A549 treated with Hydrocortisone at 1 μM for 4 hours (cell line): ENCODE measurements at places on chromosomes 11 and 22. TPM values are rescaled to one million over a fixed set of nuclear protein-coding genes. Genes with fewer than 3 reads are reported as not detected.

WNT11 gene
- 1.1 to 2.1 TPM (median 1.8 TPM) in 5 replicates for total RNA-seq

PTPRCAP gene
- 0.17 to 0.37 TPM (median 0.28 TPM) in 5 replicates for total RNA-seq

C22orf42 gene
- not detected in 5 replicates for total RNA-seq

APOA1 gene
- total RNA-seq: 0.09 to 0.67 TPM (median 0.36 TPM) in 5 replicates

MMP13 gene
- 0.07 TPM in 1 of 5 replicates, not detected in the others for total RNA-seq

CCDC73 gene
- 0.03 to 0.07 TPM in 2 of 5 replicates, not detected in the others for total RNA-seq

NDUFC2 gene
- total RNA-seq: 235 to 265 TPM (median 252 TPM) in 5 replicates

NEFH gene
- 0.09 to 0.16 TPM (median 0.09 TPM) in 5 replicates for total RNA-seq

BRSK2 gene
- 4.9 to 6.6 TPM (median 6.4 TPM) in 5 replicates for total RNA-seq

OR51B6 gene
- total RNA-seq: not detected in 5 replicates

RHOD gene
- total RNA-seq: 33.3 to 54.8 TPM (median 44.0 TPM) in 5 replicates

OR2D2 gene
- total RNA-seq: not detected in 5 replicates

OR52H1 gene
- total RNA-seq: not detected in 5 replicates

CNTF gene
- 0.92 to 1.5 TPM (median 1.3 TPM) in 5 replicates for total RNA-seq

SMIM35 gene
- not detected in 5 replicates for total RNA-seq

C11orf86 gene
- 45.5 to 81.5 TPM (median 70.4 TPM) in 5 replicates for total RNA-seq

MRPL40 gene
- 36.5 to 55.1 TPM (median 48.0 TPM) in 5 replicates for total RNA-seq

BTBD18 gene
- not detected in 5 replicates for total RNA-seq

OR52N4 gene
- total RNA-seq: not detected in 5 replicates

NELL1 gene
- total RNA-seq: not detected in 5 replicates

MYEOV gene
- total RNA-seq: 119 to 123 TPM (median 122 TPM) in 5 replicates

DDI1 gene
- total RNA-seq: not detected in 5 replicates

BCO2 gene
- total RNA-seq: 0.96 to 1.2 TPM (median 1.1 TPM) in 5 replicates

CHADL gene
- not detected in 5 replicates for total RNA-seq
